ENCODE measurements at places on chromosomes 2 and 18.

DNA sequence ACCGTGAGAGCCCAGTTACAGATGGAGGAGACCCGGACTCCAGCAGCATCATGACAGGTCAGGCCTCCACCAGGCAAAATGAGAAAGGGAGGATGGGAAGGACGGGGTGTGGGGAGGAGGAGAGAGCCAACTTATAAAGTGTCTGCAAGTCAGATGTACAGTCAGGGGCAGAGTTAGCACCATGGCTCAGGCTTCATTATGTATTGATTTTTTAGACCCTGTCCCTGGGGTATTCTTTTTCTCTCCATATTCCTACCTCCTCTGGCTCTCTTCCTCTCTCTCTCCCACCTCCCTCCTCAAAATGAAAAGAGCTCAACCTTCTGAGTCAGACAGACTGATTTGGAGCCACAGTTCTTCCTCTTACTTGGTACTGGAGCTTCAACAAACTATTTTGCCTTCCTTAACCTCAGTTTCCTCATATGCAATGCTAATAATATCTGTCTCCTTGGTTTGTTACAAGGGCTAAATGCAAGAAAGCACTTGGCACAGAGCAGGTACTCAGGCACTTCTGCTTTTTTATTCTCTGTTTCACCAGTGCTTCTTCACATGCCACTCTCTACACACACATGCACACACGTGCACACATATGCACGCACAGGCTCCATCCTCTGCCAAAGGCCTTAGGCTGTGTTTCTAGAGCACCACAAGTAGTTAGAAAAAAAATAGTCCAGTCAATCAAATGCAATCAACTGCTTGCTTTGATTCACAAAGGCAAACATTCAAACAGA lies 92.3 kb upstream of the PKDCC start:
- DNase-seq, result no peak

DNA sequence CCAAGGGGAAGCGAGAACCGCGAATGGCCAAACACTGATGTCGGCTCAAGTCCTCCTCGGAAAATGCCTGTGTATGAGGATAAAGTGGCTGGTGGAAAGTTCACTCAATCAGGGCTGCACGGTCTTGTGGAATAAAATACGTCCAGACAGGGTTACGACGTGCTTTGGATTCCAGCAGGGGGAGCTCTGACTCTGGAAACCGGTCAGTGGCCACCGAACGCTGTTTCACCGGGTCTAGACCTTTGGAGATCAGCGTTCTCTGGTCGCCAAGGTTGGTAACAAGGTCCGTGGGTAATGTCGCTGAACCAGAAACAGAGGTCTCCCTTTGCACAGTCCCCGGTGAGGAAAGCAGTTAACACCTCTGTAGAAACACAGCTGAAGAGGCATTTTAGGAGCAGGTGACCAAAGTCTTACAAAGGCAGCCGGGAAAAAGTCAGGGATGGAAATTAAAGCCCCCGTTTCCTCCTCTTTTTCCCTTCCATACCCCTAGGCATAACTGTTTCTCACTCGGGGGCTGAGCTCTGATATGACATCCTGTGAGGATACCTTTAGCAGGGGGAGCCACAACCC lies 47.8 kb downstream of the CDCA7 start:
- DNase-seq, result peak; percentile 19

DNA sequence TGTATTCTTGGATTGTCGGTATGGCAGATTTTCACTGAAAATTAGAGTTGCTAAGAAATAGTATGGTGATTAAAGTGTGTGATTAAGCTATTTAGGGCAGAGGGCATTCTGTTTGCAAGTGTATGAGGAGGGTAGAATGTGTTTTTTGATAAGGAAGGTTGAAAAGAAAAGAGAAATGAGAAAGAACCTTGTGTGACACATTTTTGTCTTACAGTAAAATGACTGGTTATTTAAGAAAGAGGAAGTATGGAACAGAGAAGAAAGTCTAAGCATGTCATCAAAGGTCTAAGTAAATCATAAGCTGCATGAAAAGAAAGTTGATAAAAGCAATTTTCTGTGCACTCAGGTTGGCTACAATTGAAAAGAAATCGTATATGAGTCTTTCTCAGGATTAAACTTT lies 5.2 kb upstream of the RSAD2 start:
- DNase-seq, result no peak

GRCh38 chr2:216312441-216312840 lies 59.8 kb downstream of the MARCHF4 start:
- no peak for DNase-seq

GRCh38 chr2:40348038-40348437 lies 103.9 kb downstream of the SLC8A1 start:
- DNase-seq, result no peak

All from NCI-H1048 (cell line).